Neural progenitor cell (in vitro differentiated cells): ENCODE measurements at places on chromosomes 2 and 18. TPM values are rescaled to one million over a fixed set of nuclear protein-coding genes. Genes with fewer than 3 reads are reported as not detected.

DNA sequence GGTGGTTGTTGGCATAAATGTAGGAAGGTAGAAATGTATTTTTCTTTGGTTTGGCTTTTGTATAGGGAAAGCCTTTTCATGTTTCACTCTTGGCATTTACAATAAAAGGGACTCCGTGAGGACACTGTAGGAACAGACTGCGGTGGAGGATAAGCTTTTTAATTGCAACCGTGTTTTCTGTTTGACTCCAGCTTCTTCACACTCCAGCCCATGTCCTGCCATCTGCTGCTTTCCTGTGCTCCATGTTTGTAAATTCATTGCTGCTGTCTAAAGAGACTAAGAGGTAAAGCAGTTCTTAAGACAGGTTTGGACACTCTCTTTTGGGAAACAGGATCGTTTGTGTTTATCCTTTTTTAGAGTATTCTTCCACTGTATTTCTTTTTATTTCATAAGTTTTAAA, 33.3 kb downstream of the WDR75 start:
- no peak for DNase-seq

DNA sequence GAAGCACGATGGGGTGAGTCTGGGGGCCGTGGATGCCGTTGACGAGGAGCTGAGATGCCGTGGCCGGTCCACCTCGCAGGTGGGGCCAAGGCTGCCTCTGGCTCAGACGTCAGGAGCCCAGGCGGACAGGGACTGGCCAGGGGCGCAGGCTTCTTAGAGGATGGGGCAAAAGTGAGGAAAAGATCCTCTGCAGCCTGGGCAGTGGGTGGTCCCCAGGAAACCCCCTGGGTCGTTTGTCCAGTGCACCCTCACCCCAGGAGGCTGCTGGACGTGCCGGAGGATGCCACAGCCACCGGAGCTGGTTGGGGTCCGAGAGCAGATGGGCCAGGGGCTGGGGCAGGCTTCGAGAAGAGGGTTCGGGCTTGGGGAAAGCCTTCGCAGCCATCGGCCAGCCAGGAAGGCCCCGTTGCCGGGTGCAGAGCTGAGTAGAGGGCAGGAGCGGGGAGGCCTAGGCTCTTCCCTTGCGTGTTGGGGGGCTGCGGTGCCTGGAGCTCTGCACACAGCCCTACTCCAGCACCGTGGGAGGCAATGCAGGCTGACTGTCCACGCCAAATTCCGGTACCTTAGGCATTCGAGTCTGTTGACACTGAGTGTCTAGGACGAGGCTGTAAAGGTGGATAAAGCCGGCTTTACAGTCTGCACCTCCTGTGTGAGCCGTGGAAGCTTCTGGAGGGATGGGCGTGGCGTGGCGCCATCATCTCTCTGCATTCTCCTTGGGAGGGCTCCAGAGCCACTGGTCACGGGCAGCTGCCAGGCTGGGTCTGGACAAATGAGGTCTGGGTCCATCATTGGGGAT, 18.8 kb downstream of the GPC1 start:
- DNase-seq = peak; percentile 42

GRCh38 chr2:101140978-101141655, 10.1 kb downstream of the TBC1D8 start:
- DNase-seq = no peak

GRCh38 chr2:179275253-179276012, 10.8 kb upstream of the SESTD1 start:
- no peak for DNase-seq

DNA sequence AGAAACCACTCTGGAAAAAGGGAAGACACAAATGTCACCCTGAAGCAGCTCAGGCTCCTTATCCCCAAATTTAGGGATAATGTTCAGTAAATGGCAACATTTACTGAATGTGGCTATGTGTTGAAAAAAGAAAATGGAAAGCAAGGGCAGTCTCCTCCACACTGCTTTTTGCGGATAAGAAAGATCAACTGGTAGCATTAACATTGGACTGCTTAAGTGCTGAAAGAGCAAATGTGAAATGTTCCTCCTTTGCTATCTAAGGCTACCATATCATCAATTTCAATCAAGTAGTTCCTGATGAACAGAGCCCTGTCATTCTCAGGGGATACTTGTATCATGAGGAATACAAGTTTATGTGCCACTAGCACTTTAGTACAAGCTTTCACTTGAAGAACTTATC, 12.5 kb downstream of the FBXO11 start:
- no peak for DNase-seq

GRCh38 chr2:160650196-160651118, 156.8 kb upstream of the RBMS1 start:
- no peak for DNase-seq

DNA sequence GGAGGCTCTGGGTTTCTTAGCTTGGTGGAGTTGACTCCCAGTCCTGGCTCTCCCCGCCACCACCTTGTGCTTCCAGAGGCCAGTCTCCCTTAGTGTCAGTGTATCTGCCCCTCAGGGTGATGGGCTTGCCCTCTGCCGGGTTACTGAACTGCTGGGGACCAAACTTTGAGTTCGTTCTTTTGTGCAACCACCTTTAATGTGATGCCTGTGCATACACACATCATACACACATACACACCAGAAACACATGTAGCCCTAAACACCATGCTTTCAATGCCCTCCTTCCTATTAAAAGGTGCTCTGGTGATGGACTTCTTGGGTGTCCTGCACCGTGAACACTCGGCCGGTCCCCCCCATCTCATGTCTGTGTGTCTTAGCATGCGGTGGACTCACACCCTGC, 315.1 kb upstream of the EPAS1 start:
- no peak for DNase-seq

GRCh38 chr18:11927497-11927896, 19.4 kb upstream of the MPPE1 start:
- no peak for DNase-seq

DNA sequence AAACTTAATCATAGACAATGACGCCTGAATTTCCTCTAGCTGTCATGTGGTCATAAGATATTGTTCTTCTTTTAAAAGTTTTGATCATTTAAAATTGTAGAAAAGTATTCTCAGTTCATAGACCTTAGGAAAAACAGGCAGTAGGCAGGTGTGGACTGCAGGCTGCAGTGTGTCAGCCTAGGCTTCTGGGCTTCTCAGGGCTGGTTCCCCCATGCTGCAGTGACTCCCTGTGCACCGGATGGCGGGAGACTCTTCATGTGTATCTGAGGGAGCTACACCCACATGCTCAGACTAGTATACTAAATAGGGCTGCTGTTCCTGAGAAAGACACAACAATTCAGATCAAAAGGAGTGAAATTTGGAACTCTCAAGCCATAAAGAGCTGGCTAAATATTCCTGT, 72.4 kb downstream of the PXDN start:
- no peak for DNase-seq

GRCh38 chr18:55576001-55576400, 12.0 kb downstream of the TCF4 start:
- DNase-seq = no peak

GRCh38 chr2:102122115-102122514, 20.4 kb upstream of the IL1R1 start:
- DNase-seq = no peak

- peak; percentile 89 for DNase-seq
These were observed 63.7 kb upstream of the POU3F3 start for GRCh38 chr2:104790100-104790811.

GRCh38 chr2:197946562-197946961, 142.2 kb downstream of the PLCL1 start:
- DNase-seq = peak; percentile 33

GRCh38 chr18:46335534-46336101, 231.4 kb downstream of the HAUS1 start:
- peak; percentile 80 for DNase-seq

The CIB4 gene
- total RNA-seq = not detected in 2 replicates

The GULP1 gene
- total RNA-seq = 96.6 and 154 TPM in 2 replicates

The CLEC4F gene
- total RNA-seq = not detected in 2 replicates

The KCNE4 gene
- total RNA-seq = not detected in 2 replicates

The SP9 gene
- not detected in 2 replicates for total RNA-seq

The PDCD1 gene
- total RNA-seq = not detected in 2 replicates

The DLGAP1 gene
- 16.9 and 18.5 TPM in 2 replicates for total RNA-seq

The ANKRD30BL gene
- not detected in 2 replicates for total RNA-seq

The CXCR1 gene
- not detected in 2 replicates for total RNA-seq

The C2orf78 gene
- total RNA-seq = 0.06 and 0.21 TPM in 2 replicates

The SERPINB4 gene
- not detected in 2 replicates for total RNA-seq

The IL36B gene
- not detected in 2 replicates for total RNA-seq

The LIMS3 gene
- total RNA-seq = not detected in 2 replicates

The PROM2 gene
- 0.95 and 2.4 TPM in 2 replicates for total RNA-seq
